ENCODE measurements at places on chromosomes 5 and 9. TPM values are rescaled to one million over a fixed set of nuclear protein-coding genes. Genes with fewer than 3 reads are reported as not detected.
A peak's percentile ranks its signal among the peaks of the same experiment; 100 is the strongest.

DNA sequence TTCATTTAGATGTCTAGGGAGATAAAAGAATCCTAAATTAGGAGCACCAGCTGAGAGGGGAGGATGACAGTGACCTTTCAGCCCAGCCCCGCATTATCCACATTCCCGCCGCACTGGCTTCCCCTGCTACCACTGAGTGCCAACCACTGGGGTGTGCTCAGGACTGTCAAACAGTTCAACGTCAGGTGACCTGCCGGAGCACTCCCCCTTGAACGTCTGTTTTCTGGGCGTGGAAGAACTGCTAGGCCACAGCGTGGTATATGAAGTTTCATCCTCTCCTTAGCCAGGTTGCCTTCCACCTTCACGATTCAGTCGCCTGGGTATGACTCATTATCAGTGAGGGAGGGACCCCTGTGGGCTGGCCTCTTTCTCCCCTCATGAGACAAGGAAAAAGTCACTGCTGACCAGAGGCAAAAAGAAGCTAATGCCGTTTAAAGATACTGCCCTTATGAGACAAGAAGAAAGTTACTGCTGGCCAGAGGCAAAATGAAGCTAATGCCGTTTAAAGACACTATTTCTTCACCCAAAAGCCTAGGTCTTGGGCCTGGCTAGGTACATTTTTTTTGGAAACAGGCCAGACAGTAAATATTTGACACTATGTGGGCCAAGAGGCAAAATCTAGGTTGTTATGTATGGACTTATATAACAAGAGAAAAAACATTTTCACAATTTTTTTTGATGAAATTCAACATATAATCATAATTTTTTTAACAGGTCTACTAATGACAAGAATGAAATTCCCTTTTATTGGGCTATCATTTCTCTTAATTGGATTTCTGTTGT, 4.6 kb downstream of the NMRK1 start:
- peak overlapping the region; percentile 74 for H3K27ac ChIP-seq
- H3K36me3 ChIP-seq = peaks cover 34% of the 10 kb centered on the region
- H3K27me3 ChIP-seq = no peaks in the 10 kb centered on the region
- H3K4me1 ChIP-seq = peaks cover 26% of the 10 kb centered on the region
- peak; percentile 62 for DNase-seq

DNA sequence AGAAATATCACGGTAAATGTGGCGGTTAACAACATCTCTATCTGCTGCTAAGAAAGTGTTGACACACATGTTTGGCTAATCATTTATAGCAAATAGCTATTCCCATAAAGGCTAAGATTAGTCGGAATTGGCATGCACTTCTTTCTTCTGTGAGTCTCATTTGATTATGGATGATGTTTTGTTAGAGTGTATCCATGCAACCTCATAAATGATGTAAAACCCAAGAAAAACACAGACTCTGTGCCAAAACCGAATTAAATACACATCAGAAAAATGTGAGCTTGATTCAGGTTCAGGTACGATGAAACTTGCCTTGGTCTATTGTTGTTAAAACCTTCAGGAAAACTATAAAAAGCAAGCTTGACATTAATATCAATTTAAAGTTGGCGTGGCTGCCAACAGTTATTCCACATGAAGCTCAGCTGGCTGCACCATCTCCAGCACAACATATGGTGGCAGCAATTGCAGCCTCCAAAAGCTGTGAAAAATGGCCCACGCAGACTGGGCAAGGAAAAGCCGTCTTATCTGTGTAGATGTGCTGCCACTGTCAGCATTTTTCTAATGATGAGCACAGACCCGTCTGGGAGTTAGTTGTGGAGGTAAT, 41.1 kb upstream of the ICE1 start:
- DNase-seq = peak; percentile 69
- H3K4me1 ChIP-seq = no peaks in the 10 kb centered on the region
- H3K27me3 ChIP-seq = no peaks in the 10 kb centered on the region
- no peak overlapping the region for H3K27ac ChIP-seq
- H3K4me3 ChIP-seq = no peak overlapping the region

GRCh38 chr5:115671939-115672338, 46.1 kb upstream of the TMED7 start:
- no peaks in the 10 kb centered on the region for H3K27me3 ChIP-seq
- DNase-seq = no peak
- H3K4me3 ChIP-seq = no peak overlapping the region
- no peaks in the 10 kb centered on the region for H3K36me3 ChIP-seq

- H3K27ac ChIP-seq = peak within 1 kb of the TSS; percentile 95
- peak within 1 kb of the TSS; percentile 83 for H3K4me3 ChIP-seq
- H3K27me3 ChIP-seq = no peaks in the 10 kb centered on the region
- H3K4me1 ChIP-seq = peaks cover 53% of the 10 kb centered on the region
Measured at GRCh38 chr5:43313035-43313853, at the start of gene HMGCS1. TSS of gene HMGCS1 (minus strand) at chr5:43313412. CDS start at chr5:43298965, 14,447 bp downstream.

GRCh38 chr9:109972026-109972882, 192.3 kb downstream of the PALM2AKAP2 start:
- no peak overlapping the region for H3K4me3 ChIP-seq
- DNase-seq = no peak
- no peak overlapping the region for H3K27ac ChIP-seq

DNA sequence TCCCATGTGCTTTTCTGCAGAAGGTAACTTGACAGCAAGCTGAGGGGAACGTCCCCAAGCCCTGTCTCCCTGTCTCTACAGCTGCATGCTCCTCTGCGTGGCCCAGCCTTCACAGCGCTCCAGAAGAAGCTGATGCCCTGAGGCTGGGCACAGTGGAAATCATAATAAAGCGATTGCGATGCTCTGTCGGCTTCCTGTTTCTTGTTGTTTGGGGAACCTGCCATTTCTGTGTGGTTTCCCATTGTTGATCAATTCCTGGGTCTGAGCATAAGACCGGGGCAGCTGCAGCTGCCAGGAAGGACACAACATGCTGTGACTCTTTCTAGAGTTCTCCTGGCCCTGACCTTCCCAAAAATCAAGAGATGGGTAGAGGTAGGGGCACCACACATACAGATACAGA, 7.2 kb upstream of the DNAJB5 start:
- H3K27me3 ChIP-seq = no peaks in the 10 kb centered on the region
- DNase-seq = no peak
- no peaks in the 10 kb centered on the region for H3K4me1 ChIP-seq
- no peak overlapping the region for H3K4me3 ChIP-seq
- H3K36me3 ChIP-seq = no peaks in the 10 kb centered on the region
- peak overlapping the region; percentile 52 for H3K27ac ChIP-seq

- H3K27me3 ChIP-seq = no peaks in the 10 kb centered on the region
- H3K27ac ChIP-seq = no peak overlapping the region
Measured at GRCh38 chr5:168768172-168768571, 189.0 kb upstream of the PANK3 start.

DNA sequence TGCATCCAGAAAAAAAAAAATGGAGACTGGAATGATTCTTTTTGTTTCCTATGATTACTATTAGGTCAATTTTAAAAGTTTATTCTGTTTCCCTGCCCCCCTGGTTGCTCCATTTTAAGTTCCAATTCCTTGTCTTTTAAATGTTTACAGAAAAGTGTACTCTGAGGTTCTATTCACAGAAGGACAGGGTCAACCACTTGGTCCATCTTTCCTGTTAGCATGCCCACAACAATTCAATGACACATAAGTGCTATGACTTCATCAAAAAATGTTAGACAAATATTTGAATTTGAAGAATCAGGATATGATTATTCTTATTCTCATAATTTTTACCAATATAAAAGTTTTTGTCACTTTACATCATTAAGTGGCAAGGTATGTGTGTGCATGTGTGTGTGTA, 123.7 kb downstream of the PDE4D start:
- no peaks in the 10 kb centered on the region for H3K27me3 ChIP-seq
- no peak overlapping the region for H3K4me3 ChIP-seq
- no peak for DNase-seq
- no peak overlapping the region for H3K27ac ChIP-seq
- H3K36me3 ChIP-seq = no peaks in the 10 kb centered on the region
- H3K4me1 ChIP-seq = peaks cover 42% of the 10 kb centered on the region

- no peaks in the 10 kb centered on the region for H3K27me3 ChIP-seq
- H3K27ac ChIP-seq = no peak overlapping the region
- H3K4me3 ChIP-seq = no peak overlapping the region
- no peak for DNase-seq
- no peaks in the 10 kb centered on the region for H3K4me1 ChIP-seq
Measured at GRCh38 chr9:78753039-78753438, 456.1 kb downstream of the PSAT1 start.

GRCh38 chr5:157464519-157465171, 4.6 kb downstream of the NIPAL4 start:
- H3K27me3 ChIP-seq = peaks cover 14% of the 10 kb centered on the region
- H3K4me3 ChIP-seq = no peak overlapping the region
- peaks cover 25% of the 10 kb centered on the region for H3K4me1 ChIP-seq
- no peaks in the 10 kb centered on the region for H3K36me3 ChIP-seq
- peak; percentile 35 for DNase-seq
- peak overlapping the region; percentile 56 for H3K27ac ChIP-seq

DNA sequence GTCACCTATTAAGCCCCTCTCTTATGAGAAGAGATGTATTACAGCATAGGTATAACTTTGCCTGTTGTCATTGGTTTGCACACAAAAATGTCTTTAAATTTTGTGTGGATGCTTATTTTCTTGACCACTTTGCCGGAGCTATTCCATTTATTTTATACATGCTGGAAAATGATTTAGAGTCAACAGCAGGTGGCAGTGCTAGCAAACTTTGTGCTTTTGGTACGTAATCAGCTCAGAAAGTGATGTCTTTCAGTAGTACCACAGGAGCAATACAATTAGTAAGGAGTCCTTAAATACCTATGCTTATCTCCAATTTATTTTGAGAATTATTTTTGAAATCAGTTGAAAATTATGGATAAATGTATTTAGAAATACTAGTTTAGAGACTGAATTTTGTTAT, 19.8 kb upstream of the NUDT12 start:
- DNase-seq = peak; percentile 77
- no peak overlapping the region for H3K27ac ChIP-seq
- no peaks in the 10 kb centered on the region for H3K36me3 ChIP-seq
- no peaks in the 10 kb centered on the region for H3K4me1 ChIP-seq
- no peaks in the 10 kb centered on the region for H3K27me3 ChIP-seq

DNA sequence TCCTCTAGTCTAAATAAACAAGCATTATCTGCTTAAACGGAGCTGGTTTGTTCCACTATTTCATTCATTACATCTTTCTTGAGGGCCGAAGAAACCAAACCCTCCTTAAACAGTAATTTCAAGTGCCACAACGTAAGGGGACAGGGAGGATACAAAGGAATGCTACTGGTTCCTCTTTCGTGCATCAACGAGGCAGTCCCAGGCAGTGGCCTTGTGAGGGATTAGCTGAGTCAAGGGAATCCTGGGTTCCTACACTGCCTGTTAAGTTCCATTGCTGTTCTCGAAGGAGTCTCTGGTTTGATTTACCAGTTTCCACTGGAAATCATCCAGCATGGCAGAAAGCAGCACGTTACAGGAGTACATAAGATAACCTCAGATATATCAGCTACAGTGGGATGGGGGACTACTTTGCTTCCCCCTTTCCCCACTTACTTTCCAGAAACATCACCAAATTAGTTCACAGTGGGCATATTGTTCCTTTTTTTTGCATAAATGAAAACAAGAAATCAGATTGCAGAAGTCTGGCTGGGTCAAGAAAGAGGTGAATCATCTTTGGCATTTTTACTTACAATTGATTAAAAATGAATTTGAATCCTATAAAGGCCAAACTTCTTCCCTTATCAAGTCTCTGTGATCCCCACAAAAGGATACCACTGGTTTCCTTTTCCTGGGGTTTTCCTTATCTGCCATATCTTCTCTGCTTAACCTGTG, 2.5 kb upstream of the RANBP3L start:
- no peak overlapping the region for H3K27ac ChIP-seq
- DNase-seq = no peak
- no peak overlapping the region for H3K4me3 ChIP-seq

EIF4EBP3 gene
- 3.5 TPM for total RNA-seq

PLGRKT gene
- total RNA-seq = 4.3 TPM

DNA sequence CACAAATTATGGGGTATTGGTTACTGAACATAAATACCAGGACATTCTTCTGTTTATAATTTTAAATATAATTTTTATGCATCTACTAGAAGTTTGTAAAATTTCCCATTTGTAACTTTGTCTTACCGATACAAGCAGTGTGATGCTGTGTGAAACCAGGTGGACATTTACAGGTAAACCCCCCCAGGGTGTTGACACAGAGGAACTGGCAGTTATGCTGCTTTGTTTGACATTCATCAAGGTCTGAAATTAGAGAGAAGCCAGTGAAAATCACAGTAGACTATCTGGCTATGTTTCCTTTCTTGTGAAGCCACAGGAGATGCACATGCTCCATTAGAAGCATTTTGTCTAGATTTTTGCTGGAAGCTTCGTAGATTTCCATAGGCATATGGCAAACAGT, 190.9 kb downstream of the SLC12A2 start:
- H3K27ac ChIP-seq = no peak overlapping the region
- no peak overlapping the region for H3K4me3 ChIP-seq

C9orf153 gene
- total RNA-seq = not detected

SPAAR gene
- total RNA-seq = 2.4 TPM

OLFML2A gene
- total RNA-seq = 1.7 TPM

DNA sequence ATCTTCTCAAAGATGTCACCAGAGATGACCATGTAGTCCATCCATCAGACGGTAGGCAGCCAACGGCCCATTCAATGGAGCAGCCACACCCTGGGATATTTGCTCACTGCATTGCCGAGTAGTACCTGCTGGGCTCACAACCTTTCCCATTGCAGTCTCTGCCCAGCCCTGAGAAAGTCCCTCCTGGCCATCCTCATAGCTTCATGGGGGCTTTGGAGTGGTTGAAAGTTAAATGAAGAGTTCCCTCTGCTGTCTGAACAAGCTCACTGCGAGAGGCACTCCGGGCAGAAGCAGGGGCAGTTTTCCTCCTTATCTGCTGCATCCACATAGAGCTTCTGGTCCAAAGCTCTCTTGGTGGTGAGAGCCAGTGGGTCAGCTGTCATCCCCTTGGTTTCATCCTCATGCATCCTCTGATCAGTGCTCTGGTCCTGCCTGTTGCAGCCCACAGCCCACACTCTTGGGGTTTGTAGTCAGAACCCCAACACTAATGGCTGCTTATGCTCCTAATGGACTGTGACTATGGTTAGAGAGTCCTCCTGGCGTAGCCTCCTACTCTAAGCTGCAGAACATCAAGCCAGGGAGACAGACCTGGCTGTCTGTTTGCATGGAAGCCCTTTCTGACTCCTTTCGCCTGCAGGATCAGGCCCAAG, 23.3 kb downstream of the TNFSF8 start:
- no peak overlapping the region for H3K4me3 ChIP-seq
- DNase-seq = no peak
- no peaks in the 10 kb centered on the region for H3K4me1 ChIP-seq
- H3K27me3 ChIP-seq = no peaks in the 10 kb centered on the region
- H3K36me3 ChIP-seq = no peaks in the 10 kb centered on the region
- H3K27ac ChIP-seq = no peak overlapping the region

All from stomach (tissue), 19 donors.